Muscle of leg (tissue), 16 donors: ENCODE measurements at places on chromosomes 11 and 22.

DNA sequence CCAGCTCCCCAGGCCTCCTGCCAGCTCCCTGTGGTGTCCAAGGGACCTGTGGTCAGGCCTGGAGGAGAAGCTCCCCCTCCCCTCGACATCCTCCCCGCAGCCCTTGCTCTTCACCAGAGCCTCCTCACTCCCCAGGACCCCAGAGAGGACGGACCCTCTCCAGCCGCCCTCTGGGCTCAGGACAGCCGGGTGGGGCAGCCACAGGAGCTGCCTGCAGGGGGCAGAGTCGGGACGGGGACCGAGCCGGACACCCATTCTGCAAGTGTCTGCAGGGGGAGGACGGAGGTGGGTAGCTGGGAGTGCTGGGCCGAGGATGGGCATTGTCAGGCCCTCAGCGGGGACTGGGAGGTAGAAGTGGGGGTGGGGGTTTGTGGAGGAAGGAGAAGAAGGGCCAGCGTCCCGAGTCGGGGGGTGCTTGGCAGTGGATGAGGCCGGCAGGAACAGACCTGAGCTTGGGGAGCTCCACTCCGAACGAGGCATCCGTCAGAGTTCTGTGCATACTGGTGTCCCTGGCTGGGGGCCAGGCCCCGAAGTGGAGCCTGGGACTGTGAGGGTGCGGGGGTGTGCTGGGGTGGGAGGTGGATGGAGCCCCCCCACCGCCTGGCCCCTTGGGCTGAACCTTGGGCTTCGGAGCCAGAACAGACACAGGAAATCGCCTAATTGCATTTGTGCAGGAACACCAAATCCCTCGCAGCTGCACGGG, 15.2 kb downstream of the PRR33 start:
- DNase-seq: peak; percentile 96

DNA sequence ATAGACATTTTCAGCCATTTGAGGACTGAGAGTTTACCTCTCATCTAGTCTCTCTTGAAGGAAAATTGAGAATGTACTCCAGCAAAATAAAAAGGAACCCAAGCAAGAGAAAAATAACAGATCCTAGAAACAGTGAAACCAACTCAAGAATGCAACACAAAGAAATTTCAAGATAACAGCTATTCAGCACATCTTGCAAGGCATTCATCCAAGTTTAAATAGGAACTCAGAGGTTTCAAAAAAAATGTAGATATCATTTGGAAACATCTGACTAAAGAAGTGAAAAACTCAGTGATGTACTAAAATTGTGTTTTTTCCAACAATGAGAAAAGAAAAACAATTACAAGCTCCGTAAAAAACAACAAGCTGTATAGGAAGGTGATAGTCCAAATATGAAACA, 76.4 kb downstream of the TMEM135 start:
- peak; percentile 39 for DNase-seq

- DNase-seq: no peak
These were observed 666.6 kb downstream of the CNTN5 start for GRCh38 chr11:99687320-99687719.

DNA sequence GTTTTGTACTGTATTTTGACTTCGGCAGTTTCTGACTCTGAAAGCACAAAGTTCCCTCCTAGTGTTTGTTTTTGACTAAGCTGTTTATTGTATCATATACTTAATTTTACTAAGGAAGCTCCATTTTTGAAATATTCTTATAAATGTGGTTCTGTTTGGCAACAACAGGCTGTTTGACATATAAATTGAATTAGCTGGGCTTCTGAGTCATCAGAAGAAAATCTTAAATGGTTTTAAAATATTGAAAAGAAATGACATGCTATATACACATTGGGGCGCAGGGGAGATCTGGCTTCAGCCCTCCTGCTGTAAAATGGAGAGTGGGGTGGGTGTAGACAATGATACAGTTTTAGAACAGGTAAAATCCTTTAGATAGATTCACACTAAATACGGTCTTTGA, 38.6 kb downstream of the SHISA8 start:
- DNase-seq: no peak

GRCh38 chr11:30488304-30488998, 97.7 kb downstream of the MPPED2 start:
- DNase-seq: peak; percentile 83

DNA sequence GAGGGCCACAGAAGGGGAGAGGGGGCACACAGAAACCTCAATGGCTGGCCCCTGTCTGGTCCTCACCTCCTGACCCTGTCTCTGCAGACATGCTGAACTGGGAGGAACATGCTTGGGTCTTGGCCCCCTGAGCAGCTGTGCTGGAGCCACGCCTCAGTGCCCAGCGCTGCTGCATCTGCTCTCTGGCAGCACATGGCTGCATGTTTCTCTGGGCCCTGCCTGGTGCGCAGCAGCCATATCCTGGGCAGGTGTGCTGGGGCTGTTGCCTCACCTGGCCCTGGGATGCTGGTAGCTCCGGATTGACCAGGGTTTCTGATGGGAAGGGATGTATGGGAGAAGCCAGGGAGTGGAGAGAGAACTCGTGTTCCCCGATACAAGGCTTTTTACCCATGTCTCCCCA, 248.0 kb downstream of the ST3GAL4 start:
- no peak for DNase-seq

- DNase-seq: no peak
These were observed 9.8 kb downstream of the APOL5 start for GRCh38 chr22:35727436-35727835.

- DNase-seq: no peak
These were observed 2.0 kb upstream of the KLHL35 start for GRCh38 chr11:75434886-75435570.

DNA sequence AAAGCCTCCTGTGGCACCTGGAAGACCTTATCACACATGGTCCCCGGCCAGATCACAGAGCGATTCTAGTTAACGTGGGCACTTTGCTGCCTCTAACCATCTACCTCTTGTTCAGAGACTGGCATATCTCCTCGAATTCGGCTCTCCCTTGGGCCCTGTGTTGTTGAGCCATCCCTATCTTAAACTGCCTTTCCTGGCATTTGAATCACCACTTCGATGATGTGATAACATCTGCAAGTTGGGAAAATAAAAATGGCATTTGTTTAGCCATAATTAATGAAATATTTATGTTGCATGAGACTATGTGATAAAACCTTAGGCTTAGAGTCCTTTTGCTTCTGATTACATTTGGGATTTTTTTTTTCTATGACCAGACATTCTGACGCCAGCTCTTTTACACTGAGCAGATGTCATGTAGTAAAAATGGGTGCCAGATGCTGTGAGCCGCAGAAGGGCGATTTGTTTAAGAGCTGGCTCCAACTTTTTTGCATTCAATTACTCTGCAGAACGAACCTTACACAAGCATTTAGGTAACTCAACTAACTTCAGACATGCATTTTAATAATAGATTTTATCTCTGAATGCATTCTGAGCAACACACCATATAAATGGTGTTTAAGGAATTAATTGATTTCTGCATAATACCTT, 58.5 kb upstream of the PARVA start:
- peak; percentile 51 for DNase-seq

GRCh38 chr22:17974703-17975372, 49.5 kb downstream of the MICAL3 start:
- no peak for DNase-seq

DNA sequence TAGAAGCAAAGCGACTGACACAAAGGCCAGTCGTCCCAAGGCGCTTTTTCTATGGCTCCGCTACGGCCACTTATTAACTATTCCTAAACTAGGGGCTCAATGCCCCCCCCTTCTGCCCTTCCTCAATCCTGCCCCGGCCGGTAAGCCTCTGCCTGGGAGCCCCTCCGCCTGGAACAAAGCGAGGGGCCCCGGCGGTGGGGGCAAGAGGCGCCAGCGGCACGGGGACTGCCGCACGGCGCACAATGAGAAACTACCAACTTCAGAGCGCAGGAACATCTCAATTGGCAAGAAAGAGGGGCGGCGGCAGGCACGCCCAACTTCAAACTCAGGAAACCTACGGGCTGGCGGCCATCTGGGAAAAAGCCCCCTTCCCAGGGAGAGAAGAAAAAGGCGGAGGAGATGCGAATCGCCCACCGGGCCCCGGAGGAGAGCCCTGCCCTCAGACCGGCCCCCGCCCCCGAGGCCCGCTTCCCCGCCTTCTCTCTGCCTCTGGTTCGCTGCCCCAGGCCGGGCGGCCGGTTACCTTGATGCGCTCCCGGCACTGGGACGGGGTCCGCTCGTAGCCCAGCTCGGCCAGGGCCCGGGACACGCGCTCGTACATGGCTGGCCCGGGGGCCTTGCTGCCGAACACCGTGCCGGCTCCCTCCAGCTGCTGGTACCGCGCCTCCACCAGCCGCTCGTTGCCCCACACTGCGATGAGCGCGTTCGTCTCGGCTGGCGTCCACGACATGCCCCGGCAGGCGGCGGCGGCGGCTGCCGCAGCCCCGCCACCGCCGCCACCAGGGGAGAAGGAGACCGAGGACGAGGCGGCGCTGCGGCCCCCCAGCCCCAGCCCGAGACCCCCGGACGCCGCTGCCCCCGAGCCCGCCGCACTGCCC, 619 bp downstream of the MSANTD2 start:
- peak; percentile 37 for DNase-seq

DNA sequence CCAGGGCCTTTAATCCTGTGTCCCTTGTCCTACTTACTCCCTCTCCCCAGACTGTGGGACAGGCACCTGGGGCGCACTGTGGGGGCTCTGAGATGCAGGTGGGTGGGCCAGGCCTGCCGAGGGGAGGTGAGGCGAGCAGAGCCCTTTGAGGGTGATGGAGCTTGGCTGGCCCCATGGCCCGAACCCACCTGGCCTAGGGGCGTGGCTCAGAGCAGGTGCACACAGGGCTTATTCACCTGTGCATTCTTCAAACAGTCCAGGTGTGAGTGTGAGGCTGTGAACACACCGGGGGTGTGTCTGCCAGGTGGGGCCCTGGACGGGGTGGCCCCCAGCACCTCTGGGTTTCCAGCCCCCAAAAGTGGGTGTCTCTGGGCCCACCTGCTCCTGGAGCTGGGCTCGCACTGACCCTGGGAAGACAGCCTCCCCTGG, 9.0 kb upstream of the MUC5AC start:
- no peak for DNase-seq

DNA sequence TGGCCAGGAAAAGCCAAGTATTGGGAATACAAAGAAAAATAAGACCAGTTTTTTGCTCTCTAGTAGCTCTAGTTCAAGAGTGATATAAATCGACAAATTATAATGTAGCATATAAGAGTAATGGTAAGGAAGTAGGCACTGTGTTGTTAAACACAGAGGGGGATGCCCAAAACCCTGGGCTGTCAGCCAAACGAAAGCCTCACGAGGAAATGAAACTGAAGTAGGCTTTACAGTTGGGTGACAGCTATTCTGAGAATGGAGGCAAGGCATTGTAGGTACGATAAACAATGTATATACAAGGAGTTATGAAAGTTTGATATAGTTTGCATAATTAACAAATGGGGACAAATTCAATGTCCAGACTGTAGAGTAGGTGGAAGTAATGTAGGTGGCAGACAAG, 176.4 kb downstream of the FAM181B start:
- DNase-seq: peak; percentile 27

DNA sequence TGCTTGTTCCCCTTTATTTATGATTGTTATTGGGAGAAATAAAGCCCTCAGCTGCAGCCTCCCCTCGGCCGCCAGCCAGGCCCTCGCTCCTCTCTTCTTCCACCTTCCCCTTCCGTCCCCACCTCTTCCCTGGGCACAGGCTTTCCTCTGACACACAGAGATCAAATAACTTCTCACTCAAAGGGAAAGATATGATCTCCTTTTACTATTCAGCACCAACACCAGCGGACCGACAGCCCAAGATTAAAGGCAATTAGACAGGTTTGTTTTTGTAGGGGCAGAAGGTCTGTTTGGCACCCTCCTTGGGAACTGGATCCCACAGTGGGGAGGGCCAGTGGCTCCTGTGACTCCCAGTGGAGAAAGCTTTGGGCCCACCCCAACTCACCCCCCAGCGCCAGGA, 23.0 kb downstream of the NECTIN1 start:
- DNase-seq: no peak

- DNase-seq: peak; percentile 38
These were observed 50.4 kb downstream of the TENM4 start for GRCh38 chr11:79390477-79390876.

DNA sequence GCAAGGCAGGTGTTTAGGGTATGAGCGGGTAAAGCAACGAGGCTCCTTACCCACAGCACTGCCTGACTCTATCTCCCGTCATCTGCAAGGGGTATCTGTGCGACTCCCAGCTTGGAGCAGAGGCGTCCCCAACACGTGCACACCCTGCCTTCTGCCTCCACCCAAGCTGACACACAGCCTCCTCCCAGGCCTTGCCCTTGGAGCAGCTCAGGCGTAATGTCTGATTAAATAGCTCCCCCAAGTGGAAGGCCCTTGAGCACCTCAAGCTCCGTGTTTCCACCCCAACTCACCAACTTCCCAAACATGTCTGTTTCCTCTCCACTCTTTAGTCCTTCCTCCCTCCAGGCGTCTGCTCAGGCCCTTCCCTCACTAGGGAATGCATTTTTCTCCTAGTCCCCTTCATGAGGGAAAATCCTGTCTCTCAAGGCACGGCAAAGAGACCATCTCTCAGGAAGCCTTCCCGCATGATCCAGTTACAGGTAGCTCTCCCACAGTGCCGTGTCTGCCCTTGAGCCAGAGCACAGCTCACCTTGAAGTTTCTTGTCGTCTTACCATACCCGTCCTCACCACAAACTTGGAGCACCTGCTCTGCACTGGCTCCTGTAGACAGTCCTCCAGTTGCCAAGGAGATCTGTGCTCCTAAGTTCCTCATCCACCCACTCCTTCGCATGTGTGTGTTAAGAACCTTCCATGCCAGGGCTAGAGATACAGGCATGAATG, 15.8 kb downstream of the CYB5R2 start:
- DNase-seq: peak; percentile 79
